ENCODE measurements at places on chromosomes 2 and 18.

DNA sequence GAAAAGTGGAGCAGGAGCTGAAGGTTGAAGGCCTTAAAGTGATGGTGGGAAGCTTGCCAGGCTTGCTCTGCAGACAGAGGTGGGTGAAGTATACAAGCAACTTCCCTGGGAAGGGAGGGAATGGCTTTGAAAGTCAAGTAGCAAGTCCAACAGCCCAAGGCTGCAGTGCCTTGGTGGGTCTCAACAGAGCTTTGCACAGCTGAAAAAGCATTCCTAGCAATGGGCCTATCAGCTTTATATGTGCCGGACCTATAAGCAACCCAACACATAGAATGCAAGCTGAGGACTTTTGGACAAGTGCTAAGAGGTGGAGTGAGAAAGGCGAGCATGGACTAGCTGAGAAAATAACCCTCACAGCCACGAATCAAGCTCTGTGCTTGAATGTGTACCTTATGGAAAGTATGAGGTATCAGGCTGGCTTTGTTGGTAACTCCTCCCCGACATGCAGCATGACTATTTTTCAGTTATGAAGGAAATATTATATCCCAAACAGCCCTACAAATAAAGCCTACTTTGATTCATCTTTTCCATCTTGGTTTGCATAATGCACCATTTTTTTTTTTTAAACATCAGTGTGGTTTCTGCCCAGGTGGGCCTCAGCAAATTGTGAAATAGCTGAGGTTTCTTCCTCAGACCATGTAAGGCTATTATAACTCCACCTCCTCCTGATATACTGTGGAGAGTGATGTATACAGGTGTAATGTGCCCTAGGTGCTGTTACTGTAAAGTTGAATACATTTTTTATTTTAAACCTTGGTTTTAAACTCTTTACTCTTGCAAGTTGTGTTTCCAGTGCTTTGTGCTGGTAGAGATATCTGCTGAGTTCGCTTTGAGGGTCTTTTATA, 241.4 kb upstream of the CXCR4 start:
- DNase-seq = no peak

GRCh38 chr2:188524519-188525113, 232.9 kb downstream of the GULP1 start:
- peak; percentile 62 for DNase-seq

DNA sequence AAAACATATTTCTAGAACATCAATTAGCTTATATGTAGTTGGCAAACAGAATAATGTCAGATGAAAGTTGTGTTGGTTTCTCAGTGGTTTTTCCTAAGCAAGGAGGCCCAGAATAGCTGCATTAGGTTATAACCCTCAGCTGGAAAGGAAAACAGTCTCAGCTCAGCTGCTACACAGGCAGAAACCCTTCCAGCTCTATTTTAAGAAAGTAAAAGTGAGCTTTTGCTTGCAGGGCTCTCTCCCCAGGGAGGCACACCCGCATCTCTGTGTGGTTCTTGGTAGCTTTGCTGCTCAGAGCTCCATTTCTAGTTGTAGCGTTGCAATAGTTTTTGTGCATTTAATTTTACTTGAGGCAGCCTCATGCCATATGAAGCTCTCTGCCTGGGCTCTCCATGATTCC, 54.6 kb downstream of the PIKFYVE start:
- DNase-seq = no peak

GRCh38 chr2:10119601-10120157, 2.9 kb upstream of the RRM2 start:
- DNase-seq = no peak

DNA sequence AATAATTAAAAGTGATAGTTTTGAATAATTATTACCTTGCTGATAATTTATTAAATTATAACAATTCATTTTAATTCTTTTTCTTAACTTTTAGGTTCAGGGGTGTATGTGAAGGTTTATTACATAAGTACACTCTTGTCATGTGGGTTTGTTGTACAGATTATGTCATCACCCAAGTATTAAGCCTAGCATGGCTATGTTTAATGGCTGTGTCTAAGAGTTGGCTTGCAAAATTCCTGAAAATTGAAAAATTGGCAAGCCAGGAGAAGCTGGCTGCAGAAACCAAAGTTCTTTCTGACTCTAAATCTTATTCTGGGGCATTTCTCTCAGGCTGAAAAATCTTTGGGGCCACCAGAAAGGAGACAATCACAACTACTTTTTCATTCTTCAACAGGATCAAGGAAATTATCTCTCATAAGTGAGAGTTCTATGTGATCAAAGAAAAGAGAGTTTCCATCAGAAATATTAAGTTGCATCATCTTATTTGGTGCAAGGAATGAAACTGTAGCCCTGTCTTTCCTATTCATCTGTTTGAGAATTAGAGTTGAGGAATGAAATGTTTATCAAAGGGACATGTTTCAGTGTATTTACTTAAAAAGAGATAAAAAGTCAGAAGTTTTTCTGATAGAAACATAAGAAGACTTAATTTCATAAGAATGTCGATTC, 412.1 kb upstream of the CDH2 start:
- no peak for DNase-seq

DNA sequence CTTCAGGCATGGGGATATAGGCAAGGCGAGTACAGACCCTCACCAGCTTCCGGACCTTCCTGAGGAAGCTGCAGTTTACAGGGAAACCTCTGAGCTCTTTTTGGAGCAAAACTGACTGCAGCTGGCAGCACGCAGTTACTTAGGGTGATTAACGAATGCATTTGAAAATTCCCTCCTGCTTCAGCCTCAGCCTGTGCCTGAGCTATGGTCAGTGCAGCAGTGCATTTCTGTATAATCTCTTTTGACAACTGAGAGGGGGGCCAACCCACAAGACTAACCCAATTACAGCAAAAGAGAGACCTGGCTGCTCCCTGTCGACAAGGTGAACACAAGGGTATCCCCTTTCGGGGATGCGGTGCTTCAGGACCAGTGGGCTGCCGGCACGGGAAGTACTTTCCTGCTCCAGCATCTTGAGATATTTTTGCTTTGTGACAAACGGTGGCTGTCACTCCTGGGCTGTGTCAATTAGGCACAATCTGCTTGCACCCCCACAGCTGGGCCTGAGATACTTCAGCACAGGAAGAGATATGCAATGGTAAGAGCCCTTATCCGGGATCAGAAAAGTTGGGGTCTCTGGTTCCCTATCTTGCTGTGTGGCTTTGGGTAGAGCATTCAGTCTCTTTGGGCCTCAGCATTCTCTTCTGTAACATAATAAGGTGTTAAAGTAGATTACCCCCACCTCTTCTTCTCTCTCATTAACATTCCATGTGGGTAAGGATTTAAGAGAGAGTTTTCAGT, 141.0 kb downstream of the TMEM17 start:
- no peak for DNase-seq

Data from left kidney (tissue), 8 donors.